GM12892 (cell line): ENCODE measurements at places on chromosomes 5 and 9.

DNA sequence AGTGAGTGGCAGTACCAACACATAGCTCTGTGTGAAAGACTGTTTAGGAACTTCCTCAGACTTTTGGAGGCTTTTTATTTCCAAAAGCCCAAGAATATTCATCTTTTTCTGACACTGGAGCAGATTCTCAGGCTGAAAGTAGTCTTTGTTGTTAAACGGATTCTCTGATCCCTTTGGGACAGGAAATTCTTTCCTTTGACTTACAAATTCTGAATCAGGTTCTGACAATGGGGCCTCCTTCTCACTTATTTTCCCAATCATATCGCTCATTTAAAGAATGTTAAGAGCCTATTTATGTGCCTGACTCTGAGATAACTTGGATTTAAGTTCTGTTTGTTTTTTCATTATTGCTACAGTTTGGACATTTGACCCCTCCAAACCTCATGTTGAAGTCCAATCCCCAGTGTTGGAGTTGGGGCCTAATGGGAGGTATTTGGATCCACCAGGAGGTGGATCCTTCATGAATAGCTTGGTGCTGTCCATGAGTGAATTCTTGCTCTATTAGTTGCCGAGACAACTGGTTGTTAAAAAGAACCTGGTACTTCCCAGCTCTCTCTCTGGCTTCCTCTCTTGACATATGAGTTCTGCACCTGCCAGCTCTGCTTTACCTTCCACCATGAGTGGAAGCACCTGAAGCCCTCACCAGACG, 4.1 kb upstream of the ADGRV1 start:
- no peak for DNase-seq

DNA sequence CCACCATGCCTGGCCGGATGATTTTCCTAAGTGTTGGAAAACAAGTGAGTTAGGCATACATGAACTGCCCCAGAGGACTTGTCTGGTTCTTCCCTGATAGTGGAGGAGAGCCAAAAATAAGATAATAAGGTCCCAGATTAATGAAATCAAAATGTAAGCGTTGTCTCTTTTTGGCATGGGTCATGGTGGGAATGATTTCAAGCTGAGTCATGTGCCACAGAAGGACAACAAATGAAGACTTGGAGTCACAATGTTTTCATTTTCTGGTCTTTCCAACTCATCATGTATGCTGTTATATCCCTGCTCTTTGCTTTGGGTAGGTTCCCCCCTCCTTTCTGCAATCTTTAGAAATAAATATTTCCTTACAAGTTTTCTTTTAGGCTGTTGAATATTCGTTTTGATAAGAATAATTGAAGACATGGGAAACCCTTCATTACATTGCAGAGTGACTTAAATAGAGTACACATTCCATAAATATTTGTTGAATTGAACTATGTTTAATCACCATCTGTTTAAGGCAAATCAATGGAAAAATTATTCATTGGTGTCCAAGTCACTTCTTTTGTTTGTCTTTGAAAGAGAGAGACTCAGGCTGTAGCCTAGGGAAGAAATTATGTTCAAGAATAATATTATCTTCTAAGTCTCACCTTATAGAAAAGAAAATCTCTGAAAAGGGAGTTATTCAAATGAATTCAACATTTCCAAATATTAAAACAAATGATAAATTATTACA, 196.3 kb downstream of the CSNK1G3 start:
- no peak for DNase-seq

GRCh38 chr5:95895771-95896170, 65.9 kb downstream of the ELL2 start:
- no peak for DNase-seq

GRCh38 chr5:30736669-30737068, 456.8 kb upstream of the CDH6 start:
- no peak for DNase-seq

DNA sequence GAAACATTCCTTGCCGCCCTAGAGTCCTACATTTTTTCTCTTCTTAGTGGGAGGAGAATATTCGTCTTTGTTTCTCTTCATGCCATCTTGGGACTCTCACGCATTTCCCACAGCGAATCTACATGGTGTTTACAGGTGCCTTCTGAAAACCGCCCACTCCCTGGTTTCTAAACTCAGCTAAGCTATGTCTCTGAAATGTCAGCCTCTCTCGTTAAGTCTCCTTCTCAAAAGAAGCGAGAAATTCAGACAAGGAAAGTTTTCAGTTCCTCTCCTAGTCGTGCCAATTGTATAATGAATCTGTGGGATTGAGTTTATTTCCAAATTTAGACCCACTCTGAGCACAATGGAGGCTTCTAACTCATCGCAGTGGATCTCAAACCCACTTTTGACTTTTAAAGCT, 186.8 kb upstream of the NFIB start:
- no peak for DNase-seq
